ENCODE measurements at places on chromosomes 4 and X.

DNA sequence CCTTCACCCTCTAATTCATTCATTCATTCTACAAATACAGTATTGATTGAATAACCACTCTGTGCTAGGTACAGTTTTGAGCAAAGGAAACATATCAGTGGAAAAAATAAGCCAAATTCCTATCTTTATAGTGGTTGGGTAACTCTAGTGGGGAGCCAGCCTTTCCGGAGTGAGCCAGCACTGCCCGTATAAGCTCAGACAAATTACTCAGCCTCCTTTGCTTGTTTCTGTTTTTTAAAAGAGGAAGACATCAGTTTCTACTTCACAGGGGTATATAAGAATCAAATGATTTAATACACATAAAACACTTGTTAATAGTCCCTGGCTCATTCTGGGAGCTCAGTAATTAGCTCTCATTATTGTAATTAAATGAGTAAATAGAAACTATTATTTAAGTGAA is 238.2 kb upstream of the MAD2L1 start:
- no peak for DNase-seq

DNA sequence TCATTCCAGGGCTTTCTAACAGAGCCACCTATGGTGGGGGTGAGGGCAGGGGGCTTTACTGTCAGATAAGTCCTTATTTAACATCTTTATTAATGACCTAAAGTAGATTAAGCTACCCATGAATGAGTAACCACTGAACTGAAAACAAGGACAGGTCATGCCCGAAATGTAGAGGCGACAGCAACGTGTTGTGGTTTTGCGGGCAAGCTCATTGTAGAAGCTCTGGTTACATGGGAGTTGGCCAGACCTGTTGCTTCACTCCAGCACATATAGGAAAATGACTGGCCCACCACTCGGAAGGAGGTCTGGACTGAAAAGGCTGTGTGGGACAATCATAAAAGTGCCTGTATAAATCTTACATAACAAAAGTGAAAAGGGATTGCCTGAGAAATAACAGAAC is 109.6 kb upstream of the NDP start:
- no peak for DNase-seq

GRCh38 chr4:140571620-140572019 is 2.9 kb upstream of the UCP1 start:
- DNase-seq = no peak

GRCh38 chrX:27998666-27999065 is 17.4 kb upstream of the DCAF8L1 start:
- DNase-seq = no peak

GRCh38 chr4:178602833-178603232 is 1160.6 kb upstream of the AGA start:
- no peak for DNase-seq

GRCh38 chr4:41631523-41631922 is 93.6 kb downstream of the LIMCH1 start:
- DNase-seq = no peak

GRCh38 chrX:11724122-11725017 is 33.7 kb upstream of the MSL3 start:
- no peak for DNase-seq

DNA sequence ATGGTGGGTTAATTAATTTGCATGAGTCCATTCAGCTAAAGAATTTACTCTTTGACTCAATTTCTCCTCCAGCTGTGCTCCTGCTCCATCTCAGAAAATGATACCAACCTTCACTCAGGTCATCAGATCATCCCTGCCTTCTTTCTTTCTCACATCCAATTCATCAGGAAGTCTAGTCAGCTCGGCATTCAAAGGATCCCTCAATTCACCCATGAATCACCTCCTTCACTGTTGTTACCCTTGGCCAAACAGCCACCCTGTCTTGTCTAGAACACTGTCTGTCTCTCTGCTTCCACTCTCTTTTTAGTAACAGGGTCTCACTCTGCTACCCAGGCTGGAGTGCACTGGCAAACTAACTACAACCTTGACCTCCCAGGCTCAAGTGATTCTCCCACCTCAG is 337.4 kb upstream of the SFRP2 start:
- DNase-seq = no peak

DNA sequence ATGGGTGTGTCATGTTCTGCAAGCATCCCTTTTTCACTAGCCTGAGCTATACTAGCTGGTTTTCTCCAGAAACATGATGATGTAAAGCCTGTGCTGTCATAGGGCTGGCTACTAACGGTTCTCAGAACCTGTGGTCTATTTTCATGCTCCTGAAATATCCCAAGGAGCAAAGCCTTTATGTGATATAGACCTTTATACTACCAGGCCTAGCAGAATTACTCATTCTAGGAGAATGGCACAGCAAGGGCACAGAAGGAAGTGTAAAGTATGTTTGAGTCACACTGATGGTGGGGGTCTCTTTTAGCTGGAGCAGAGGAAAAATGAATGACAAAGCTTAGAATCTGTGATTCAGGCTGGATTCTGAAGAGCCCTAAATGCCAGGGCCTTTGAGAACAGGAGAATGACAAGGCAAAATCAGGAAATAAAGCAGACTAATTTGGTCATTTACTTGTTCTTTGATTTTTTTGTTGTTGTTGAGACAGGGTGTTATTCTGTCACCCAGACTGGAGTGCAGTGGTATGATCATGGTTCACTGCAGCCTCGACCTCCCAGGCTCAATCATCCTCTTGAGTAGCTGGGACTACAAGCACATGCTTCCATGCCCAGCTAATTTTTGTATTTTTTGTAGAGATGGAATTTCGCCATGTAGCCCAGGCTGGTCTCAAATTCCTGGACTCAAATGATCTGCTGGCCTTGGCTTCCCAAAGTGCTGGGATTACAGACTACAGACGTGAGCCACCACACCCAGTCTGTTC is 11.8 kb downstream of the TCEAL1 start:
- no peak for DNase-seq

DNA sequence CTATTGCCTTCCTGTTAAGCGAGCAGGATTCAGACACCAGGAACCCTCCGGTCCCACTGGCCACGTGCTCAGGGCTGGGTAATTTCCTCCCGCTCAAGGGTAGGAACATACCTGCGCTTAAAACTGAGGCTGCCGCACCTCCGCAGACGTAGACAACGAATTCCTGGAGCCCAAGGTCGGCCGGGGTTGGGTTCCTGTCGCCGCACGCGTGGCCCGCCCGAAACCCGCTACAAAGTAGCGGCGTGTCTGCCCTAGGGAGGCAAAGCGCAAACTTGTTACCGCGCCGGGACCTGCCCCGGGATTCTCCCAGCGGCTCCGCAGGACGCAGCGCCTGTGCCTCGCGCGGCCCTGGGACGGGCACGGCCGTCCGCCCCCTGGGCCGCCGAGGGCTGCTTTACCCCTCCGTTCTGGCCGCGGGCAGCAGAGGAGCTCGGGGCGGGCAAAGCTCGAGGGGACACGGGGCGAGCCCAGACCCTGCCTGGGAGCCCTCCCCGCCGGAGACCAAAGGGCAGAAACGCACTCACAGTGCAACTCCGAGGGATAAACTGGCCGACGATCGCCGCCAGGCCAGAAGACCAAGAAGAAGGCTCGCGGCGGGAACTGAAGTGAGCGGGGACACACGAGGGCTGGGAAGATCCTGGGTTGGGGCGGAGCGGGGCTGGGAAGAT is at the start of gene ERVMER34-1:
Gene ERVMER34-1 (minus strand): TSS at position 607 of the 668 bp plus-strand sequence. CDS start 5,905 bp downstream, outside the sequence.
- no peak for DNase-seq

DNA sequence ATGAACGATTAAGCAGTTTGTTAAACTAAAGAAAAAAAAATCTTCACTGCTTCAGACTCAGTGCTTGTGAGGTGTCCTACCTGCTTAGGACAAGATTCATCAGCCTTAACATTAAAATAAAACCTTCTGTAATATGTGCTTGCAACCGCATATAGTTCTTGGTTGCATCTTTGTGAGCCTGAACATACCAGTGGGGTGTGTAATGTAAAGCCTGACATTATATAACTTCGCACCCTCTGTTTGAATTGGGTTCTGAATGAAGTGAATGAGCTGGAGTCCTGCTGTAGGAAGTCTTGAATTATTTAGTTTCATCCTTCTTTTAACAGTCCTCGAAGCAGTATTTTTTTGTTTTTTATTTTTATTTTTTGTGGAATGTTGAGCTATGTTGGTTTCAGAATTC is 3.1 kb downstream of the KDM6A start:
- DNase-seq = no peak

- DNase-seq = no peak
Observed at GRCh38 chrX:148035380-148035779, 54.2 kb downstream of the FMR1NB start.

DNA sequence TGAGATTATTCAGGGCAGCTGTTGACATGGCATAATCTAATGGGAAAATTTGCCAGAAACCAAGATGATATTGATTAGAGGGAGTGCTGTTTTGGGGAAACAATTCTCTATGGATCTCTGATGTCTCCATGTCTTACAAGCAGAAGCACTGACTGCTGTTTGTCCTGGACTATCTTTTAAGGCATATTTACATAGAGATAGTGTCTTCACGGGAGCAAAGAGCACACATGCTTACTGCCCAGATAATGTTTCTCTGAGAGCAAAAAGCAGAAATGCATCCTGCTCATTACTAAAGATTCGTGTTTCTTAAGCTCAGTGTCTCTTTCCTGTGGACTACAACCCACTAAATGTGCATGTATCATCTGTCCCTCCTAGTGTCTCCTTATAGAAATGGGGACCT is 41.3 kb upstream of the GLRA3 start:
- DNase-seq = no peak

Data from NCI-H1930 (cell line).